Thymus (tissue), 14 donors: ENCODE measurements at places on chromosomes 7 and 10.

GRCh38 chr10:82319074-82319473 is 444.1 kb downstream of the NRG3 start:
- DNase-seq, result no peak

DNA sequence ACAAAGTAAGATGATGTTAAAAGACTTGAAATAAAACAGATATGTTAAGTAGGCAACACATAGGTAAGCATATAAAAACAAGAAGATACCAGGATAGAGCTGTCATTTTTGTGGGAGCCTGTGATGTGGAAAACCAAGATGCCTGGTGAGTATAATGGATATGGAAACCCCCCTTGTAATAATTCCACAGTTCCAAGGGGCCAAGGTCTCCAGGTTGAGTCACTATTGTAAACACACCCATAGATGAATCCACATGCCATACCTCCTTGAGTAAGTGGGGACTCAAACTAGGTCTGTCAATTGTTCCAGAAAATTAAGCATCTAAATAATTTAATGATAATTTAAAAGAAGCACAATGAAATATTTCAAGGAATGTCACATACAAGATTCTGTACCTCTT is 15.9 kb downstream of the CAV1 start:
- no peak for DNase-seq

DNA sequence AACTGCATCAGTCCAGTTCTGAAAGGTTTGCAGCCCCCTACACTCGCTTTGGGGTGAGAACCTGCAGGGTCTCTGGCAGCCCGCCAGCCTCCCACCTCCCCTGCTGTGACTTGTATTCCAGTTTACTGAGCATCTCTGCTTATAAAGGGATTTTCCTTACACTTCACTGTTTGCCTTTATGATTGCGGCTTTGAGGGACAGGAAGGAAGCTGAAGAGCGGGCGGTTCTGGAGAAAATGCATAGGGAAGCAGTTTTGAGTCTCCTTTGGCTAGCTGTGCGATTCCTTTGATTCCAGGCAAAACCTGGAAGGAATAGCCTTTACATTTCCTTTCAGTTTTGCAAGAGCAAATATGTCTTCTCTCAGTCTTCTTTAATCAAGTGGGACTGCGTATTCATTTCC is 65.0 kb upstream of the TRIM8 start:
- DNase-seq, result no peak

- DNase-seq, result no peak
These were observed 27.2 kb upstream of the CREB3L2 start for GRCh38 chr7:138029126-138029525.

GRCh38 chr10:14009371-14010100 is 321.2 kb downstream of the FRMD4A start:
- peak; percentile 83 for DNase-seq

DNA sequence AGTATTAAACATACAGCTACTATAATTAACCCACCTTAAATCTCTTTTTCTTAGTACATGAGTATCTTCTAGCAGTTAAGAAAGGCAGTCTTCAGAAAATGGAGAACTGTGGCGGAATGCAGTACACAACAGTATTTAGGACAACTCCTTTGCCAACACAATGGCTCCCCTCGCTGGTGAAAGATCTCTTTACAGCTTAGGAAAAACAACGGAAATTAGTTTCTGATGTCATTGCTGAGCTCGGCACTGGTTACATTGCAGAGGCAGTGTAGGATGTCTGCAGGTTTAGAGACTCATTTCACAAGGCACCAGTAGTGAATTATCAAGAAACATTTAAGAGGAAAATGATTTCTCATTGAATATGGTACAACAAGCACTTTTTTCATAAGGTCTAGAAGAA is 43.4 kb downstream of the GLRX3 start:
- peak; percentile 38 for DNase-seq

- DNase-seq, result no peak
These were observed 117.7 kb downstream of the ARID5B start for GRCh38 chr10:62019013-62019684.

GRCh38 chr7:24370541-24370940 is 86.6 kb downstream of the NPY start:
- DNase-seq, result no peak

- no peak for DNase-seq
These were observed 1305.3 kb upstream of the LRRTM3 start for GRCh38 chr10:65620404-65621048.

GRCh38 chr7:44769776-44770294 is 21.2 kb downstream of the ZMIZ2 start:
- no peak for DNase-seq

GRCh38 chr10:46052791-46053375 is 6.8 kb upstream of the MSMB start:
- DNase-seq, result no peak

GRCh38 chr7:27178366-27178765 is 4.2 kb upstream of the HOXA10 start:
- no peak for DNase-seq

- no peak for DNase-seq
These were observed 13.9 kb downstream of the CREB3L2 start for GRCh38 chr7:137987968-137988367.

GRCh38 chr7:18675579-18675978 is 180.0 kb downstream of the HDAC9 start:
- no peak for DNase-seq

DNA sequence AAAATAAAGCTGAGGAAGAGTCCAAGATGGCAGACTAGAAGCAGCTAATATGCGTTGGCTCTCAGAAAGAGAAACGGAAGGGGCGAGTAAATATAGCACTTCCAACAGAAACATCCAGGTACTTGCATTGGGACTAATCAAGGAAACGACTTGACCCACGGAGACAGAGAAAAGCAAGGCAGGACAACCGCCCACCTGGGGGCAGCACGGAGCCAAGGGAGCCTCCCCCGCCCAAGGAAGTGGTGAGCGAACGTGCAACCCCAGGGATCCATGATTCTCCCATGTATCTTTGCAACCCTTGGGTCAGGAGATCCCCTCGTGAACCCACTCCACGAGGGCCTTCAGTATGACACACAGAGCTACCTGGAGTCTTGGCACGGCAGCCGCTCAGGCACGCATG is 45.4 kb upstream of the GRM3 start:
- no peak for DNase-seq

- DNase-seq, result no peak
These were observed 21.2 kb downstream of the PDIA4 start for GRCh38 chr7:149007146-149007545.

- DNase-seq, result no peak
These were observed 771.6 kb upstream of the COBL start for GRCh38 chr7:52088008-52088901.

DNA sequence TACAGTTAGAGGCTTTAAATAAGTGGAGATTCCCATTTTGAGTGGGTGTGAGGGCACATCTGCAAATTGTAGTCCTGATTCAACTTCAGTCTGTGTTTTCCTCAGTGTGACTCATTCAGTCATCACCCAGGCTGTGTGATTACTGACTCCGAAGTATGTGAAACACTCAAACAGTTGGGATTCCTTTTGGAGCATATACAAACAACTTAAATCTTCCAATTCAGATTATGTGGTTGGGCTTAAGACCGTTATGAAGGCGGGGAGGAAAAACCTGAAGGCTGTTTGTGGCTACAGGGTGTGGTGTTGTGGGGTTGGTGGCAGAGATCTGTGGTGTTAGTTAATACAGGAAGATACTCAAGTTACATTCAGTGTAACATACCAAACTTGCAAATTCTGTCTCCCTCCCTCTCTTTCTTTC is 259.7 kb upstream of the FERD3L start:
- DNase-seq, result no peak

DNA sequence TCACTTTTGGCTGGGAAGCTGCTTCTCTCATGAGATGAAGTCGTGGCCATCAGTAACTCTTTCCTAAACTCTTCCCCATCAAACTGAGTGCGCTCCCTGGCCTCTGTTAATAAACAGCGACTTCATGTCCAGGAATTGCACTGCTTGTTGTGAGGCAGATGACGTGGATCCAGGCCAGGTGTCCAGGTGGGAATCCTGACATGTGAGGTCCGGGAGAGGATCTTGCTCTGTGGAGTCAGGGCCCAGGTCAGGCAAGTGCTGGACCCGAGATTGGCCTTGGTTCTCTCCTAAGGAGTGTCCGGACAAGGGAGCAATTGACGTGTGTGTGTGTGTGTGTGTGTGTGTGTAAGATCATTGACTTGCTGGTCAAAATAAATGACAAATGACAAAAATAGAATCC is 362.7 kb downstream of the GLRX3 start:
- DNase-seq, result no peak
